ENCODE measurements at places on chromosomes 5 and 9.

- no peak for DNase-seq
Observed at GRCh38 chr9:15965246-15965745, 412.5 kb downstream of the CCDC171 start.

GRCh38 chr9:96555567-96556386 is 63.9 kb downstream of the CDC14B start:
- no peak for DNase-seq

- no peak for DNase-seq
Observed at GRCh38 chr5:74995926-74996325, 56.4 kb downstream of the GCNT4 start.

GRCh38 chr5:133340822-133341221 is 271.5 kb downstream of the FSTL4 start:
- DNase-seq = no peak

DNA sequence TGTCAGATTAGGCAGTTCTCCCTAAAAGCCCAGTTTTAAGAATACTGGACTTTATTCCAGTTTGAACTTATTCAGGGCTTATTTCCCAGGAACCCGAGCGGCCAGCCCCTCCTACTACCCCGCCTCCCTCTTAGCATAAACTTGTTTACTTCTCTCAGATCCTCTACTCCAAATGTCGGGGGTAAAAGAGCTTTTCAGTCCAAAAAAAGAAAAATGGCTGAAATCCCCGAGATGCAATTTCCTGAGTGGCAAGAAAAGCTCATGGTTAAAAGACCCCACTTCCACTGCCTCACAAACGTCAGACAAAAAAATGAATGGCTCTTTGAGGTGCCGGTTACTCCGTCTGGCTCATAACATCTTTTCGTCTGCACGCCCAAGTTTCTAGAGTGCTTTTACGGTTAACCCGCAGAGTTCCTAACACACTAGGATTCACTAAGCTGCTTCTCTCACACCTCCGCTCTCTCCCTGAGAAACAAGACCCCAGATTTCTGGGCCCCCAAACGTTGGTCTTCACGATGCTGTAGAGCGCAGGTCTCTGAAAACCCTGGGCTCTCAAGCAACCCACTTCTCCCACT is 402 bp downstream of the BRD8 start:
- no peak for DNase-seq

- DNase-seq = no peak
Observed at GRCh38 chr9:4839470-4839912, 46.7 kb downstream of the RCL1 start.

- DNase-seq = no peak
Observed at GRCh38 chr5:7242118-7242710, 153.7 kb upstream of the ADCY2 start.

DNA sequence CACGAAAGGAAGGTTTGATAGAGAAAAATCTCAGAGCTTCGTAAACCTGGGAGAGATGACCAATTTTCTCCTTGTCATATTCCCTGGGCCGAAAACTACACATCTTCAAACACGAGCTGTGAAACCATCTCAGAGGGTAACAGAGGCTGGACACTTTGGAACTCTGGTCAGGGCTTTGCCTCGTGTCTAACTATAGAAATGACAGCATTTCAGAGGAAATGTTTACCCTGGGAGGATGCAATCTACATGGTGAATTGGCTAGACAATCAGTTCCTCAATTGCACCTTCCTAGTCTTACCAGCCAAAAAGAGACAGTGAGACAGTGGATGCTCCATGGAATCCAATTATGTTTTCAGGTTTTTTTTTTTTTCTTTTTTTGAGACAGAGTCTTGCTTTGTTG is 108.6 kb upstream of the PPP1R2B start:
- no peak for DNase-seq

DNA sequence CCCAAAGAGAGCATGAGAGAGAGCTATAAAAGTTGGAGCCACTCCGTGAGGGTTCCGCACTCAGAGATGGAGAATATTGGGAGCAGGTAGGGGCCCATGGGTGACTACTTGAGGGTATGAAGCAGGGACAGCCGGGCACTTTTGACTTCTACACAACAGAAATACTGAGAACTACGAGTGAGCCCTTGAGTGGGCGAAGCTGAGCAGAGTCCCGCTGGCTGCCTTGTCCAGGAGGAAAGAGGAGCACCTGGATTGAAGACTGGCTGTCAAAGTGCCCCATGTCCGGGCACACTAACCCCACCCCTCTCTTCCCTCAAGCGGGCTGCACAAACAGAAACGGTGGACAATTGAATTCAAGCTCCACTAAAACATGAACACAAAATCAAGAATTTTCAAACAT is 33.6 kb downstream of the FYB1 start:
- no peak for DNase-seq

DNA sequence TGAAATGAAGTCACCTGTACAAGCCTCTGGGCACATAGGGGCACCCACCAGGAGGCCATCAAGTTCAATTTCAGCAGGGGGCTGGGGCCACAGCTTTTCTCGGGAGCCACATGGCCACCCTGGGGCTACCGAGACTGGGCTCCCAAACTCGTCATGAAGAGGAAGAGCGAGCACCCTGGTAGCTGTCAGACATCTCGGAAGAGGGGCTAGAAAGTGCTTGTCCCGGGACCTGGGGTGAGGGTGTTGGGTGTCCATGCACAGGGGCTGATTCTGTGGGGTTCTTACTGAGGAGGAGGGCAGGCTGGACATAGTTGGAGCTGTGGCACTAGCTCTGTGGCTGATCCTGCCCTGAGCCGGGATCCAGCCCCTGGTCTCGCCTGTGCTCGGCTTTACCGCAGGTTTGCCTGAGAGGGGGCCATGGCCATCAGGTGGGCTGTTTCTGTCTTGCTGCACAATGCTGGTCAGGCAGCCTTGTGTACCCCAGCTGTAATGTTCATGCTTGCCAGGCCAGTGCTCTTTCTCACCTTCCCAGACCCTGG is 70.3 kb downstream of the PHF2 start:
- DNase-seq = no peak

GRCh38 chr5:143302341-143303045 is 101.0 kb downstream of the NR3C1 start:
- no peak for DNase-seq

GRCh38 chr5:80554646-80555045 is 15.4 kb downstream of the ANKRD34B start:
- no peak for DNase-seq

DNA sequence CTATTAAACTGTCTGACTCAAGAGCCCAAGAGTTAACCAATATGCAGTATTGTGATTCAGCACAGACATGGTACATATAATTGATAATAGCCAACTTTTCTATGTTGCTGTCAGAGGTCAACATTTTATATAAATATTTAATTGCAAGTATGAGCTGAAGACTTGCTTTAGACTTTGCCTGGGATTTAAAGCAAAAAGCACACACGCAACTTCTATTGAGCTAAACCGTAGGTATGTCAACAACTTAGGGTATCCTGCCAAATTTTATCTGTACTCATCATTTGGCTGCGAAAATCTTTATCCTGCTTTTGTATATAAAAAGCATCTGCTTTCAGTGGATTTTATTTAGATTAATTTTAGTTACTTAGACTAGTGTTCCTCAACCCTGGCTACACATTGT is 27.4 kb downstream of the UHRF2 start:
- no peak for DNase-seq

- DNase-seq = no peak
Observed at GRCh38 chr5:160363660-160364395, 6.6 kb downstream of the C1QTNF2 start.

All from substantia nigra (tissue), 51 donors.